ENCODE measurements at places on chromosomes 1 and 21.

DNA sequence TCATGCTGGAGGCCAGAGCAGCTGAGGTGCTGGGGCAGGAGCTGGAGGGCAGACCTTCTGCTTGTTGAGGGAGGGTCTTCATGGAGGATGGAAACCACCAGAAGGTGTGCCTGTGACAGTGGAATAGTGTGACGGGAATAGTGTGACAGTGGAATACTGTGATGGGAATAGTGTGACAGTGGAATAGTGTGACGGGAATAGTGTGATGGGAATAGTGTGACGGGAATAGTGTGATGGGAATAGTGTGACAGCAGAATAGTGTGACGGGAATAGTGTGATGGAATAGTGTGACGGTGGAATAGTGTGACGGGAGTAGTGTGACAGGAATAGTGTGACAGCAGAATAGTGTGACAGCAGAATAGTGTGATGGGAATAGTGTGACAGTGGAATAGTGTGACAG lies 325.1 kb downstream of the HHAT start:
- peak; percentile 32 for DNase-seq

DNA sequence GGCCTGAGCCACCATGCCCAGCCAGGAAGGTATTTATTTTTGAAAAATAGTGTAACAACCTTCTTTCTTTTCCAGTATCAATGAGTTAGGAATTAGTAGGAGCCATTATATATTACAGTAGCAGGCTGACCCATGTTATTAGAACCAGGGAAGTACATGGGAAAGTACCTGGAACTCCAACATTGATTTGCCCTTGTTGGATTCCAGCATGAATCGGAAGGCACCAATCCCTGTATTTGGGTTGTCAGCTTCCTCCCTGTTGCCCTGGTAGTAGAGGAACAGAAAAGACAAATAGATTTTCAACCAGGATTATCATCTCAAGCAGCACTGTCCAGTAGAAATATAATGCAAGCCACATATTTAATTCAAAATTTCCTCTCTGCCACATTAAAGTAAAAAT lies 10.2 kb upstream of the RBM8A start:
- no peak for DNase-seq

DNA sequence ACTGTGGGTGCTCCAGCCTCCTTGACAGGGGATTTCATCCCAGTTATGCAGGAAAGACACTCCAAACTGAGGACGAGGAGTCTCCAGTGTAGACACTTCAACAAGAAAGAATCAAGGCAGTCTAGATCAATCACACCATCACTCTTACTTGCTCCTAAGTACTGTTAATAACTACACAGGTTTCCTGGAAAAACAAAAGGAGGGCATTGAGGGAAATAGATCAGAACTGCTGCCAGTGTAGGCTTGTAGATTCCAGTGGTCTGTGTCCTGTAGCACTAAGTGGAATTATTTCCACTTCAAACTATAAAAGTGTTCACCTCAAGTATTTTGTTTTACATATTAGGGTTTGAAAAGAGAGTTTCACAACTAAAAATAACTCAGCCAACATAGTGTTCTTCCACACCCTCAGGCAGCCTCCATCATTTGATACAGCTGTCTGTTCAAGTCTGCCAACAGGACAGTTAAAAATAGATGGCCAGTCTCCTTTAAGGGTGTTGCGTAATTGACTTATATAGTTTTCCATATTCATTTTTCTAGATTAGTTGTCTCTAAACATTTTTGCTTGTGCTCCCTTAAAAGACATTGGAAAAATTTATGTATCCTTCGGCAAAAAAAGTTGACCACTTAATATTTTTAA lies 32.0 kb upstream of the AGL start:
- DNase-seq: no peak

GRCh38 chr1:194040496-194040895 lies 854.1 kb upstream of the B3GALT2 start:
- no peak for DNase-seq

GRCh38 chr1:201885531-201886075 lies 3.1 kb upstream of the SHISA4 start:
- DNase-seq: peak; percentile 28

- DNase-seq: no peak
Measured at GRCh38 chr1:241603731-241604245, 36.4 kb downstream of the CHML start.

DNA sequence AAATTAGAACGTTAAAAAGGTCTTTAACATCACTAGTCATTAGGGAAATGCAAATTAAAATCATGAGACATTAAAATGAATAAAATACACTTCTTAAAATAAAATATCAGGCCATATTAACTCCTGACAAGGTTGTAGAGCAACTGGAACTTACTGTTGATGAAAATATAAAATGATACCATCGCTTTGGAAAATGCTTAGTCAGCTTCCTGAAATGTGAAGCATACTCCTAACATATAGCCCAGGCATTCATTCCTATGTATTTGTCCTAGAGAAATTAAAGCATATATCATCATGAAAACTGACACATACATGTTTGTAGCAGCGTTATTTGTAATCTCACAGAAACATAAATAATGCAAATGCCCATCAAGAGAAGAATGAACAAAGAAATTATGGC lies 211.5 kb upstream of the CHRM3 start:
- DNase-seq: no peak

Measured in erythroblast (primary cell).